ENCODE measurements at places on chromosomes 11 and 22.

- DNase-seq = no peak
Observed at GRCh38 chr11:61358566-61358965, 3.1 kb downstream of the CYB561A3 start.

DNA sequence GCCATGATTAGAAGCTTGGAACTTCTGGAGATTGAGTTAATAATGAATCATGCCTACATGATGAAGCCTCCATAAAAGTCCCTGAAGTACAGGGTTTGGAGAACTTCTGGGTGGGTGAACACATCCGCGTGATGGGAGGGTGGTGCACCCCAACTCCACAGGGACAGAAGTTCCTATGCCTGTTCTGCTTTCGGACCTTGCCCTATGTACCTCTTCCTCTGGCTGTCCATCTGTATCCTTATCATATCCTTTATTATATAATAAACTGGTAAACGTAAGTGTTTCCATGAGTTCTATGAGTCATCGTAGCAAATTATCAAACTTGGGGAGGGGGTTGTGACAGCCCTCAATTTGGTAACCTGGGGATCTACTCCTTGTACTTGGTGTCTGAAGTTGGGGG lies 60.2 kb downstream of the ADM start:
- DNase-seq = no peak

DNA sequence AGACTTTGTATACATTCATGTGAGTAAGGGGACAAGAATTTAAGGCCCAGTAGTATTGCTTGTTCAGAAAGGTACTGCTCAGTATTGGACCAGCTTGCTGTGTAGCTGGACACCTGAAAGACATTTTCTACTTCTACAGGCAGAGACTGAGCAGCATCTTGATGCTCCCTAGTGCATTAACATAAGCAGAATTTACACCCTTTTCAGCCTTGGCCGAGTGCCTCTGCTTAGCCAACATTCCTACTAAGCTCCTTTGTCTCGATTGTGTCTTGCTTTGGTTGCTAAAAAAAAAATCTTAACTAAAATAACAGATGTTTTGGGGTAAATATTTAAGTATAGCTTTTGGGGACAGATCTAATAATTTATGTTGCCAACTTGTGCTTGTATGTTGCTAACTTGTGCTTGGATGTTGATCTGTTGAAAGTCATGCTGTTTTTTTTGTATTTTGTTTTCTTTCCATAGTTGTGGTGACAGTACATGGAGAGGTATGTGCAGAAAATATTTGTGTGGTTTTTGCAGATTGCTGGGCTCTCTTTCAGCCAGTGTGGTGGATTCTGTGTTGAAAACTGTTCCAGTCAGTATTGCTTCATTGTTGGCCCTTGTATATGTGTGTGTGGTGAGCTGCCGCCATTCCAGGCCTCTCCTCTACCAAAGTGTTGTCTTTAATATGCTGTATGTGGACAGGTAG lies 3.7 kb downstream of the PTS start:
- DNase-seq = no peak

DNA sequence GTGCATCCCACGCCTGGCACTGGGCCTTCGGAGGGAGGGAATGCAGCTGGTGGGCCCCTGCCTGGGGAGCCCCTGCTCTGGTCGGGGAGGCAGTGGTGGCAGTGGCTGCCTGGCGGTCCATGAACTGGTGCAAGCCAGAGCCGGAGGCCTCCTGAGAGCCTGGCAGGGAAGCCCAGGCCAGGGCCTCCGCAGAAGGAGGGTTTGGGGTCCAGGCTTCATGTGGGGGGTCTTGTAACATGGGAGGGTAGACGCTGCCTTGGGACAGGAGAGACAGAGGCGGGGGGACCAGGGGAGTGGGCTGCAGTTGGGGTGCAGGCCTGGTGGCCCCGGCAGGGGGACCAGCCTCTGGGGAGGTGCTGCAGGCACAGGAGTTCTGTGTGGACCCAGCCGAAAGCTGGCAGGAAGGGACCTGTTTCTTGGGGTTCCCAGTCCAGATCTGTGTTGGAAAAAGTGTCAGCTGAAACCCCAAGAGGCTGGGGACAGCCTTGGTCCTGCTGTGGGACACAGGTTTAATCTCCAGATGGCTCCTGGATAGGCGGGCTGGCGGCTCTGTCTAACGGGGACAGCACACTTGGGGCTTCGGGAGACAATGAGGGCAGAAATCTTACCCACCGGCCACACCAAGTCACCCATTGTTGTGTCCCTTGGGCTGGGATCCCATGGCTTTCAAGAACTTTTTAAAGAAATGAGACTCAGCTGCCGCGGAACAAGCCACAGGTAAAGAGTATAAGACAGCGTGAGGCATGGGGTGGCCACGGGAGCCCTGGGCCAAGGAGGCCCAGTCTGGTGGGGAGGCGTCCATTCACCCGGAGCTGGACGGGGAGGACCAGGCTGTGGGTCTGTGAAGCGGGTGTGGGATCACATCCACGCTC lies 73.5 kb downstream of the KCNQ1 start:
- DNase-seq = no peak

- no peak for DNase-seq
Observed at GRCh38 chr11:12790861-12791616, 116.8 kb downstream of the TEAD1 start.

DNA sequence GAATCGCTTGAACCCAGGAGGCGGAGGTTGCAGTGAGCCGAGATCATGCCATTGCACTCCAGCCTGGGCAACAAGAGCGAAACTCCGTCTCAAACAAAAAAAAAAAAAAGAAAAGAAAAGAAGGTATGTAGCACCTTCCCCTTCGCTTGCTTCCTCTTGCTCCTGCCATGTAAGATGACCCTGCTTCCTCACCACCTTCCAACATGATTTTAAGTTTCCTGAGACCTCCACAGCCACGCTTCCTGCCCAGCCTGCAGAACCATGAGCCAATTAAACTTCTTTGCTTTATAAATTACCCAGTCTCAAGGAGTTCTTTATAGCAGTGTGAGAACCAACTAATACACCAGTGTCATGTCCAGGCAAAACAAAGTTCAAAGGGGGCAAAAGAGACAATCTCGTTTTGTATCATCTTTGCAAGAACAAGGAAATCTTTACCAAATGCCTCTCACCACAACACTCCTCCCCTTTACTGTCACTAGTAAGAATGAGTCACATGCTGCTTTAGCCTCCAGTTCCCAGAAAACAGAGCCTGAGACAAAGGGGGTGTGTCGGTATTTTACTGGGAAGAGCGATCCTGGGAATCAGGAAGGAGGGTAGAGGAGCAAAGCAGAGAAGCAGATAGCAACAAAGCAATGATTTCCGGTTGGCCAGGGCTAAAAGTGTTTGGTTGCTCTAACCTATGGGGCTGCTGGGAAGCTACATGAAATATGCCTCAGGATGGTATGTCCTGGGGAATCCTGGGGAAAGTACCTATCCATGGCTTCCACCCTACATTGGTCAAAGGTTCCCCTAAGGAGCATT lies 10.5 kb upstream of the MCHR1 start:
- no peak for DNase-seq

DNA sequence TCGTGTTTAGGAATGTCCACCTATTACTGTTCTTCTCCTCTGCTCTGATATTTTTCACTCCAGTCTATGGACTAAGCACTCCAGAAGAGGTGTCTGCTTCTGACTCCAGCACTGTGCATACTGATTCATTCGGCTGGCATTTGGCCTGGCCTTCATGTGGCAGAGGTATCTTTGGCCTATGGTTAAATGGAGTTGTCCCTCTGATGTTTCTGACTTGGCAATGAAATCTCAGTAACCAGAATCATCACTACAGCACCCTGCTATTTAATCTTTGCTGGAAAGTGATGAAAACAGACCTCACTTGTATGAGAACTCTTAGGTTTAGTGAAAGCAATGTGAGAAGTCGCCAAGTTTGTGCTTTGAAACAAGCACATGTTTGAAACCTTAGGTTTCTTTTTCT lies 155.2 kb downstream of the MAML2 start:
- no peak for DNase-seq

DNA sequence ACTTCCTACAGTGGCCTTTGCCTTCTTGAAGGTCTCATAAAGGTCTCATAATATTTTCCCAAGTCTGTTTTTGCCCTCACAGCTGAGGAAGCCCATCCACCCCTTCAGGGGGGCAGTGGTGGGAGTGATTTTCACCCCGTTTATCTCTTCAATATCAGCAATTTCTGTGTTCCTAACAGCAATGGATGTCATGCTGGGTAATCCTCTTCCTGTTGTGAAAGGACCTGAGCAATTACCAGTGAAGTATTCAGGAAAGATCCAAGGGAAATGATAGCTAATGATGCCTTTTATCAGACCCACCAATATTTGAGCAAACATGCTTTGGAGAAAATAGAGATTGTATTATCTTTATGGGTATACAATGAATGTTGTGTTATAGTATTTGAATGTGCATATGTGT lies 226.9 kb downstream of the INSC start:
- no peak for DNase-seq

- no peak for DNase-seq
Observed at GRCh38 chr22:31102441-31103081, 4.8 kb downstream of the SELENOM start.

DNA sequence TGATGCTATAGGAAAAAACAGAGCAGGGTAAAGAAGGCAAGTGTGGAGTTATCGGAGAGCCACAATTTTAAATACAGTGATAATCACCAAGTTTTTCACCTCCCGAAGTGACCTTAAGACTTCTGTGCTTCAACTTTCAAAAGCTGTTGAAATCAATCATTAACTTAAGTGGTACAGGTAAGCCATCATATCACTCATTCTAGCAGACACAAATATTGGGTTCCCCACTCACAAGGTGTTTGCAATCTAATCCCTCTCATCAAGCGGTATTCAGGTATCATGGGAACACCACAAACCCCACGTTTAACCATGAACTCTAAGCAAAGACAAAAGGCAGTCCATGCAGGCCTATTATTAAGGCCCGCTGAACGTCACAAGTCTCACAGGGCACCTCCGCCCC lies 26.8 kb downstream of the LARGE1 start:
- no peak for DNase-seq

DNA sequence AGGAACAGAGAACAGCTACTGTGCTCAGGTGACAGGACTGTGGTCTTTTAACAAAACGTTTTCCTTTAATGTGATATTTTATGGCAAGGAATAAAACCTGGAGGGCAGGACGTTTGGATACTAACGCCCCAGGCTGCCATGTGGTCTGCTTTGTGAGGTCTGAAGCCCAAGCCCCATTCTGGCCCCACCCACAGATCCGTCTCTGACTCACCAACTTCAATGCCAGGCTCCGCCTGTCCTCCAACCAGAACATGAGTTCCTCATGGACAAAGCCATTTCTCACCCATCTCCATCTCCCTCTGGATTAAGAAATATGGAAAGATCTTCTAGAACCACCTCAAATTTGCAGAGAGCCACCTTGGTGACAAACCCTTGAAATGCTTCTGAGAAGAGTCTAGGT lies 148.8 kb downstream of the CRYBB2 start:
- DNase-seq = no peak

- no peak for DNase-seq
Observed at GRCh38 chr11:1218256-1218787, 4.5 kb upstream of the MUC5B start.

DNA sequence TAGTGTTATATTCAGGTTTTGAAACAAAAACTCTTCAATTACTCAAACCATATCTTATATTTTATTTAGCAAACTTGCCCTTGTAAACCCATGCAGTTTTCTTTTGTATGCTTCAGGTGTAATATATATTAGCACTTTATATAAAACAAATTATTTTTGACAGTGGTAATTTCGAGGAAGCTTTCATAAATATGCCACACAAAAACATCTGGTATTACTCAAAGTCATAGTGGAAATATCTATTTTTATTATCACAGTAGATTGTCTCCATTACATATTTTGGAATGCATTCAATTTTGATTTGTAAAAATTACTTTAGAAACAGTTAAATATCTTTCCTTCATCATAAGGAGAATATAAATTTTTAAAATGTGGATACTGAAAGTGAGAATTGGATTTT lies 89.1 kb upstream of the FIBIN start:
- DNase-seq = no peak

DNA sequence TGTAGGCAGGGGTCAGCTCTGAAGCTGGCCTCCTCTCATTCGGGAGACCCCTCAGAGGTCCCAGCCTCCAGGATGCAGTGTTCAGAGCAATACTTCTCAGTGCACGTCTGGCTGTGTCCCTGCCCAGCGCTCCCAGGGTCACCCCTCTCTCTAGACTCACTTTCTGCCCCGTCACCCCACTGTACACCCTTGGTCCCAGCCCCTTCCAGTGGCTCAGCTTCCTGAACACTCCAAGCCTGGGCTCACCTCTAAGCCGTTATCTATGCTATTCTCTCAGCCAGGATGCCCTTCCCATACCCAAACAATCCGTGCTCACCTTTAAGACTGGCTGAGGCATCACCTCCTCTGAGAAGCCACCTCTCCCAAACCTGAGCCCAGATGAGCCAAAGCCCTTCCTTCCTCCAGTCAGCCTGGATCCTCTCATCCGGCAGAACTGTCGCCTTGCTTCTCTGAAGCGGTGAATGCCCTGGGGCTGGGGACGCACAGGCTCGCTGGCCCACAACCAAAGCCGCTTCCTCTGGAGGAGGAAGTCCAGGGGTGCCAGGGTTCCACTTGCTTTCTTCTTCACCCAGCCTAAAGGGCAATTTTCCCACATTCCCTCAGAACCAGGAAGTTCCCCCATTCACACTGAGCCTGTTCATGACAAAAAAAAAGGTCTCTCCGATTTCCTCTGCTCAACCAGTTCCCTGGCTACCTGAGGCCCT lies 13.7 kb upstream of the CDKN1C start:
- no peak for DNase-seq

GRCh38 chr11:109745996-109746625 lies 324.1 kb downstream of the C11orf87 start:
- no peak for DNase-seq

GRCh38 chr11:57566905-57567514 lies 462 bp downstream of the UBE2L6 start:
- no peak for DNase-seq

GRCh38 chr11:129896062-129896461 lies 684 bp upstream of the NFRKB start:
- DNase-seq = no peak

GRCh38 chr22:19855504-19856409 lies 1.1 kb upstream of the GNB1L start:
- no peak for DNase-seq

GRCh38 chr11:92892802-92893684 lies 76.4 kb upstream of the MTNR1B start:
- DNase-seq = no peak

GRCh38 chr11:44567876-44568256 lies 2.4 kb downstream of the CD82 start:
- DNase-seq = no peak

GRCh38 chr11:41499429-41499828 lies 40.0 kb upstream of the LRRC4C start:
- no peak for DNase-seq

- no peak for DNase-seq
Observed at GRCh38 chr22:39845529-39845928, 48.0 kb downstream of the ENTHD1 start.
